ENCODE measurements at places on chromosomes 4 and X.
A peak's percentile ranks its signal among the peaks of the same experiment; 100 is the strongest.

DNA sequence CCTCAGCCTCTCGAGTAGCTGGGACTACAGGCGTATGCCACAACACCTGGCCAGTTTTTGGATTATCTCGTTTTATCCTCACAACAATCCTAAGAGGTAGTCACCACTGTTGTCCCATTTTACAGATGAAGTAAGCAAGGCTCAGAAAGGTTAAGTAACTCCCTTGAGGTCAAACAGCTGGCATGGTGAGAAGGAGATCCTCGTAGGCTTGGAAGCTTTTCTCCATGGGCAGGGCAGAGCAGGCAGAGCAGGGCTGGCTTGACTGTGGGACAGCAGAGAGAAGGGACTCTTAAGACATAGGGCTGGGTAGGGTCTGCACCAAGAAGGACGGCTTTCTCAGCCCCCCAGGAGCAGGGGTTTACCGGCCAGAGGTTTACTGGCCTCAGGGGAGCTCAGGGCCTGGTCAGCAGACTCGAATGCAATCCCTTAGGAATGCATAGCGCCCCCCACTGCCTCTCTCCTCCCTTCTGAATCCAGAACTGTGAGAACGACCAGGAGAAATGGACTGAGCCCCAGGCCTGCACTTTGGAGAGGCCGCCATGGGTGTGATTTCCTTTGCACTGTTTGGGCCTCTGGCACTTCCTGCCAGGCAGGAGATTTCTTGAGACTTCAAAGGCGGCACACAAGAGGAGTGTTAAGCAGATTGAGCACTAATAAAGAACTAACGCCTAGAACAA is 14.0 kb upstream of the CDKN2AIP start:
- peak; percentile 39 for DNase-seq

GRCh38 chrX:95382799-95383198 is 1301.8 kb upstream of the DIAPH2 start:
- DNase-seq, result no peak

GRCh38 chr4:73538162-73538561 is 56.6 kb downstream of the AFM start:
- no peak for DNase-seq

- no peak for DNase-seq
Measured at GRCh38 chr4:116438981-116439729, 646.2 kb downstream of the TRAM1L1 start.

GRCh38 chr4:123631786-123632692 is 235.4 kb downstream of the SPRY1 start:
- no peak for DNase-seq
